ENCODE measurements at places on chromosomes 3 and 15. TPM values are rescaled to one million over a fixed set of nuclear protein-coding genes. Genes with fewer than 3 reads are reported as not detected.

GRCh38 chr3:108489776-108490175 is 20.6 kb downstream of the MYH15 start:
- DNase-seq = no peak

- peak; percentile 83 for DNase-seq
Measured at GRCh38 chr3:36944641-36945270, at the start of gene TRANK1. TRANK1 (minus strand) TSS chr3:36945054; CDS start chr3:36944809, 245 bp downstream.

- DNase-seq = no peak
Measured at GRCh38 chr3:194982472-194982871, 288.5 kb downstream of the XXYLT1 start.

DNA sequence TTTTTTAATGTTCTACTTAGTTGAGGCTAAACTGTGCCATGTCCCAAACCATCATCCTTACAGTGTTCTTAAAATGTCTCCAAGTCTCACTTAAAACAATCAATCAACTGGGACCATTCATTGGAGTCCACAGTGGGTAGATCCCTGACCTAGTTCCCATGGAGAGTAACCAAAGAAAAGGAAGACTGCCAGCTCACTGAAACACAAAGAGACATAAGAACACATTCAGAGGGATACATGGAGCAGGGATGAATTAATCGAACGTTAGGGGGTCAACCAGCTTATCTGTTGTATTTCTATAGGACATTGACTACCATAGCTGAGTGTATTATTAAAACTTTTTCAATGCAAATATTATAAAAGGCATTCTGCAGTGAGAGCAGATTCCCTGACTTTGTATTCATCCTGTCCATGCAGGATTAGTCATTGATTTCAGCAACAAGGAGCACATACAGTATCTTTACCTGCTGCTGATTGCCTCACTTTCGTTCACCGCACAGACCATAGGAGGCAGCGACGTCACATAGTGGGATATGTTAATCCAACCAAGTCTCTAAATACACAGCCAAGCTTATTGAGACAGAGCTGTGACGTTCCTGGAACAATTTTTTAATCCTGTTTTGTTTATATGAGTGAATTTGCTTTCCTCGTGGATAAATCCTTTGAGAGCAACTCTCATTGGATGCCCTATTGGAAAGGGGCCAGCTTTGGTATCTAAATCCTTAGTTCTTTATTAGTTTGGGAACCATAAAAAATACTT is 364.9 kb upstream of the RBMS3 start:
- no peak for DNase-seq

- no peak for DNase-seq
Measured at GRCh38 chr3:72144773-72145505, 360.0 kb upstream of the PROK2 start.

- DNase-seq = no peak
Measured at GRCh38 chr15:22839046-22839695, 705 bp downstream of the NIPA2 start.

- no peak for DNase-seq
Measured at GRCh38 chr3:33016846-33017405, 65.5 kb downstream of the CCR4 start.

GRCh38 chr15:28051955-28052633 is 47.0 kb downstream of the OCA2 start:
- no peak for DNase-seq

GRCh38 chr3:49717959-49718857 is 1.3 kb downstream of the AMIGO3 start:
- no peak for DNase-seq

Gene DNASE1L3
- not detected for total RNA-seq

Gene MON1A
- 11.3 TPM for total RNA-seq

Gene PPM1L
- 15.2 TPM for total RNA-seq

Gene LRRC31
- not detected for total RNA-seq

Gene TMEM212
- total RNA-seq = not detected

Gene ZKSCAN7
- total RNA-seq = 4.9 TPM

Gene GOLGA8T
- total RNA-seq = 2.3 TPM

Gene P3H2
- not detected for total RNA-seq

Measured in natural killer cell treated with Interleukin-12 subunit alpha and Interleukin-12 subunit beta and Interleukin-15 and Interleukin-18, amount 100 ng/mL, for 72 hours (primary cell).